ENCODE measurements at places on chromosomes 13 and 19.

DNA sequence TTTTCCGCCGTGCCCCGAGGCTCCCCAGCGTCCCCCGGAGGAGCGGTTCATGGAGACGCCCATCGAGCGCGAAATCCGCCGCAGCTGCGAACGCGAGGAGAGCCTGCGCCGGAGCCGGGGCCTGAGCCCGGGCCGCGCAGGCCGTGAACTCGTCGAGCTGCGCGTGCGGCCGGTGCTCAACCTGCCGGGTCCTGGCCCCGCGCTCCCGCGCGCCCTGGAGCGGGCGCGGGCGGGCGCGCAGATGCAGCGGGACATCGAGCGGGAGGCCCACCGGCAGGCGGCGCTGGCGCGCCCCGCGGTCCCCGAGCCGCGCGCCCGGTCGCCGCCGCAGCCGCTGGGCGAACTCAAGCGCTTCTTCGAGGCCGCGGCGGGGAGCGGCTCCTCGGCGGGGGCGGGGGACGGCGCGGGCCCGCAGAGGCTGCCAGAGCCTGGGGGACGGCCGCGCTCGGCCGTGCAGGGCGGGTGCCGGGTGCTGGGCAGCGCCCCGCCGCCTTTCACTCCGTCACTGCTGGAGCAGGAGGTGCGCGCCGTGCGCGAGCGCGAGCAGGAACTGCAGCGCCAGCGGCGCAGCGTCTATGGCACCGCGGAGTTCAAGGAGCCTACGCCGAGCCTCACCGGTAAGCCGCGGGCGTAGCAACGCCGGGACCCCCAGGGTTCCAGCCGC lies 807 bp downstream of the MISP3 start:
- peak; percentile 80 for DNase-seq

- DNase-seq = no peak
These were observed 656 bp upstream of the C3 start for GRCh38 chr19:6721138-6721474.

DNA sequence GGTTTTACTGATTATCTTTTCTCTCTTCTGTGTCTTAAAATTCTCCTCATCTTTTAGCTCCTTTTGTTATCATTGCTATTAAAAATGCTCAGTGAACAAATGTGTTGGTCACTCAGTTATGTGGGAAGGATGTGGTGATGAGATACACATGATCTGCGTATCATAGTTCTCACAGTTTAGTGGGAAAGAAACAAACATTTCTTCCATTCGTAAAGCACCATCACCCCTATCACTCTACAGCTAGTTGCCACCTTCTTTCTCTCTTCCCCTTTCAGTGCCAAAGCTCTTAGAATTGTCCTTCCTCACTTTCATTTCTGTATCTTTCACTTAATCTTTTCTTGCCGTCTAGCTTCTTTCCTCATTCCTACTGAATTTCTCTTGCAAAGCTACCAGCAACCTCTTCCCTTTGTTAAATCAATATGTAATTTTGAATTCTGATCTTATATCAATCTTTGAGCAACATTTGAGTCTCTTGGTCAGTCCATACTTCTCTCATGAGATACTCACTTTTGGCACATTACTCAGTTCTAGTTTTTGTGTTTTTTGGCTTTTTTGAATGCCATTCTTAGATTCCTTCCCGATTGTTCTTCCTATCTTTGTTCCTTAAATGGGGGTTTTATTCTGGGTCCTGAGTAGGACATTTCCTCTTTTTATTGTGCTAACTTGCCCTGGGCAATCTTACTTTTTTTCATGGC lies 122.3 kb downstream of the PCCA start:
- DNase-seq = no peak

DNA sequence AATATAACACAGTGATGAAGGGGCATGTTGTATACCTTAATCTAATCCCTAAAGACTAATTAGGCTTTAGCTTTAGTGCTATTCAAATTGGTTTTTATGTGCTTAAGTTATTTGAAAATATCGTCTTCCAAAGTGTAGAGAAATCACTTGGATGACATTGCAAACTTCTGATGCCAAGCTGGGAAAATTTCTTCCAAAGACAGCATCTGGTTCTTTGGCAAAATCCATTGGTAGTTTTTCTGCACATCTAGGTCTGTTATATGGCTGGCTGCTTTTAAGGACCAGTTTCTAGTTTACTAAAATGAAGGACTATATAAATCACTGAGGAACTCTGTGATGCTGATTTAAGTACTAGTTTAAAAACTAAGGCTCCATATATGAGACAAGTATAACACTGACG lies 2362.3 kb downstream of the PCDH9 start:
- no peak for DNase-seq

DNA sequence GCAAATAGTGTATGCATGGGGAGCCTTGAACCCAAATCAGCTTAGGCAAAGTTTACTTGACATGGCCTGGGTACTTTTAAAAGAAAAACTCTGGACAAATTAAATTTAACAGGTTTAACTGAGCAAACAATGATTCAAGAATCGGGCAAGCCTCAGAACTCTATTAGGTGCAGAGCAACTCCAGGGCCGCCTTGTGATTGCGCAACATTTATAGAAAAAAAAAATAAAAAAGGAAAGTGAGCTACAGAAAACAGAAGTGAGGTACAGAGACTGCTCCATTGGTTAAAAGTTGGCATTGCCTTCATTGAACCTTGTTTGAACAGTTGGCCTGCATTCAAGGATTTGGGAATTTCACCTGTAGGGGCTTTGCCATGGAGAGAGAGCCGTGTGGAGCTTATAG lies 421.0 kb upstream of the TSHZ3 start:
- no peak for DNase-seq

- no peak for DNase-seq
These were observed 839 bp downstream of the MPHOSPH8 start for GRCh38 chr13:19634256-19634740.

All from activated CD4-positive, alpha-beta memory T cell treated with anti-CD3 and anti-CD28 coated beads for 36 hours (primary cell).